ENCODE measurements at places on chromosomes 2 and 18.

DNA sequence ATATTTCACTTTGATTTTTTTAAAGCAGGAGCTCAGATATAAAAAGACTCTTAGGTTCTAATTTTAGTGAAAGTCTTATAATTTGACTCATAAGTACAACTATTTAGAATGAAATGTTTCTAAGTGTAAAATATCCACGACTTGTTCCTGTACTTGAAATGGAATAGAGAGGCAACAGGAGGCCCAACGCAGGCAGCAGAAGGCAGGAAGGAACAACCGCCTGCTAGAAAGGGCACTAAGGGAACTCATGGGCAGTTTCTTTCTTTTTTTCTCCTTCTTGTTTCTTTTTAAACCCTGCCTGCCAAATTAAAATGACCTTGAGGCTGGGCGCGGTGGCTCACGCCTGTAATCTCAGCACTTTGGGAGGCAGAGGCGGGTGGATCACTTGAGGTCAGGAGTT lies 51.0 kb downstream of the RBMS1 start:
- no peak for DNase-seq

- no peak for DNase-seq
These were observed 250.0 kb downstream of the CD226 start for GRCh38 chr18:69697689-69698088.

GRCh38 chr2:217382794-217383193 lies 522.9 kb upstream of the TNP1 start:
- no peak for DNase-seq

GRCh38 chr2:48129293-48129950 lies 223.1 kb upstream of the FBXO11 start:
- DNase-seq, result no peak

- DNase-seq, result no peak
These were observed 762.3 kb downstream of the BCL11A start for GRCh38 chr2:59791004-59791618.

- DNase-seq, result no peak
These were observed at the start of gene PLA2R1 for GRCh38 chr2:160062292-160063005. TSS of gene PLA2R1 (minus strand) at chr2:160062615. CDS start at chr2:160062403, 212 bp downstream.

DNA sequence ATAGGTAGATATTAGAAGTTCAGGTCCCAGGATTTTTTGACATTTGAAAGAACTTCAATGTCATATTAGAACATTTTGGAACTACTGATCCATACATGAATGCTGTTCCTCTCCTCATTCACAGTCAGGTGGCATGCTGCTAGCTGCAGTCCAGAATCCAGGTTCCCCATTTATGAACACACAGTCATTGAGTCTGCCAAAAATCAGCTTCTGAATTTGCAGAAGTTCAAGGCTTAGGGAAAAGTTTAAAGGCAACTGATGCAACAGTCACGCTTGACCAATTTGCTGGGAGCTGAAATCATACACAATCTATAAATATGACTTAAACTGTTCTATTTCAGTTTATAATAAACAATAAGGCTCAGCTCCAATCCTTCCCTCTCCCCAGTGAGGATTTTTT lies 17.3 kb upstream of the TTR start:
- no peak for DNase-seq

GRCh38 chr18:78926243-78926615 lies 53.4 kb upstream of the SALL3 start:
- no peak for DNase-seq

DNA sequence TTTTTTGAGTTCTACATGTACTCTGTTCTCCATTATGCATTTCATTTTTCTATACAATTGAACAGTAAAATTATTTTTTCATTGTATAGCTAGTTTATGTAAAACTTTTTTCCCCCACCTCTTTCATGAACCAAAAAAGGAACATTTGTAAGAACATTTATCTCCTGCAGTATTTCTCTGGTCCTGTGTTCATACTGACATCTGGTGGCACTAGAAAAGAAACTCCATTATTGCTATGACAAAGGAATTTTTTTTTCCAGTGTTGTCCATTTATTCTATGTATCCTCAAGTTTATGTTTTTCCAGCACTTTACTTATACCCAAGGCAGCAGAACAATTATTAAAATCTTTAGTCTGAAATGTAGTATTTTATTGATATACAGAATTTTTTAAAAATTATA lies 27.4 kb upstream of the CHAC2 start:
- DNase-seq, result no peak

GRCh38 chr2:128347701-128348539 lies 29.3 kb upstream of the HS6ST1 start:
- no peak for DNase-seq

GRCh38 chr18:28657961-28658360 lies 481.0 kb upstream of the CDH2 start:
- DNase-seq, result no peak

- no peak for DNase-seq
These were observed 195.8 kb downstream of the SATB2 start for GRCh38 chr2:199261936-199262335.

- DNase-seq, result no peak
These were observed 60.7 kb downstream of the SPTBN1 start for GRCh38 chr2:54516842-54517241.

DNA sequence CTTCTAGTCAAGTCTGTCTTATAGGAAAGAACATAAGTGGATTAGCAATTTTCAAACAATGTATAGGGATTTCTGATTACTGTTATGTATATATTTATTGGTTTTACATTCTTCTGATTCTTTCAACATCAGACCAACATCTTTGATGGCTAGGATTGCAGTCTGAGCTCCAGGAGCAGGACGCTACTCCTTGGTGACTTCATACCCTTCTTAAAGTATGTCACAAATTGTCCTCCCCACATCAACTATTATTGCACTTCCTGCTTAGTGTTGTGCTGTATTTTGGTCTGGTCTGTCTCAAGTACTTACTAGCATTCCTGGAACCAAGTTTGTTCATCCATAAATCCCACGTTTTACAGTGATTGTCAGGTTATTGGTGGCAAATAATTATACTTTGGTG lies 49.0 kb downstream of the MAP2 start:
- no peak for DNase-seq

DNA sequence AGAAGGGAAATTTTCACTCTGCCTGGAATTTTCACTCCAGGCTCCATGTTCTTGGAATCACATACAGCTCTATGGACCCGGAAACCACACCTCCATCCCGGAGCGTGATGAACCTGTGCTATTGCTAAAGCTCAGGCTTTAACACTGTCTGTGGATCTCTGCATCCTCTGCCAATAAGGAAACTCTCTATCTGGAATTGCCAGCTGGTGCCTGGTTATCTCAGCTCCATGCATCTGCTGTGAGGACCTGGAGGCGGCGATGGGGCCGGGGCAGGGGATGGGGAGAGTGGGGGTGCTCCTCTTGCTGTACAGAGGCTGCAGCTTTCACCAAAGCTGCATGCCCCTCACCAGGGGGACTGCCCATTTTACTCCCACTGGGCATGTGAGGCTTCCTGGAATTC lies 754.0 kb upstream of the SOX11 start:
- no peak for DNase-seq

DNA sequence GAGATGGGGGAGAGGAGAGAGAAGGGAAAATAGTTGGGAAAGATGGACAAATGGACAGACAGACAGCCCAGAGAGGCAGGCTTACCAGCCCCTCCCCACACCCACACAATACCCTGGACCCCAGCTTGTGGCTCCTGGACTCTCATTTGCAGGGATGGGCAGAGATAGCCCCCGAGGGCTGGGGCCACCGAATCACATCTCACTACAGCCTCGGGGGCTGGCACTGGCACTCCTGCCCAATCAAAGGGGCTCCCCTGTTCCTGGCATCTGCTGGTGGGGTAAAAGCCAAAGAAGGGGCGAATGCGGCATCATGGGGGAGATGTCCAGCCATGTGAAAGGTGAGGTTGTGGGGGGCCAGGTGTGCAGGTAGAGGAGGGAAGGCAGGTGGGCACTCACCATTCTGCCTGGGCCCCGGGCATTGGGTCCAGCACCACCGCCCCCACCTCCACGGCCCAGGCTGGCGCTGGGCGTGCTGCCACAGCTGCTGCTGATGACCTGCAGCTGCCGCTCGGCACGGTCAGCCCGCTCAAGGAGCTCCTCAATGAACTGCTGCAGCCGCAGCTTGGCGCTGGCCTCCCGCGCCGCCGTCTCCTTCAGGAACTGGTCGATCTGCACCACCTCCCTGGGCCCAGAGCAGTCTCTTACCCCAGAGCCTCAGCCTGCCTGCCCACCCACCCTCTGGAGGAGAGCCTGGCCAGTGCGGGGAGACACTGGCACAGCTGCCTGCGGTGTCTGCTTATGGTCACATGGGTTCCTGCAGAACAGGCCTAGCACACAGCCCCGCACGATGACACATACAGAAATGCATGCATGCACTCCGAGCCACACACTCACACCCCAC lies 18.0 kb downstream of the FBXO41 start:
- no peak for DNase-seq

GRCh38 chr2:32958821-32959220 lies 12.1 kb downstream of the LTBP1 start:
- DNase-seq, result no peak

DNA sequence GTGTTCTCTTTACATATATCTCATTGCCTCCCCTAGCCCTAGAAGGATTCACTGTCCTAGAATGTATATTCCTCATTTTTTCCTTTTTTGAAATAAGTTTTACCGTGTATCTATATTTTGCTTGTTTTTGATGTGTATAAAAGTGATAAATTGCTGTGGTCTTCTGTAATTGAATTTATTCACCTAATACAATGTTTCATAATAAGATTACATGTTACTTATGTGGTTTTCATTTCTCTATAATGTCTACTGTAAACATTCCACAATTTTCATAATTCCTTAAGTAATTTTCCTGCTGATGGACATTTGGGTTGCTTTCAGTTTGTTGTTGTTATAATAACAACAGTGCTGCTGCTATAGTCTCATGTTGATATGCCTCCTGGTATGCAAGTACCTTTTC lies 118.2 kb downstream of the PHLPP1 start:
- no peak for DNase-seq

DNA sequence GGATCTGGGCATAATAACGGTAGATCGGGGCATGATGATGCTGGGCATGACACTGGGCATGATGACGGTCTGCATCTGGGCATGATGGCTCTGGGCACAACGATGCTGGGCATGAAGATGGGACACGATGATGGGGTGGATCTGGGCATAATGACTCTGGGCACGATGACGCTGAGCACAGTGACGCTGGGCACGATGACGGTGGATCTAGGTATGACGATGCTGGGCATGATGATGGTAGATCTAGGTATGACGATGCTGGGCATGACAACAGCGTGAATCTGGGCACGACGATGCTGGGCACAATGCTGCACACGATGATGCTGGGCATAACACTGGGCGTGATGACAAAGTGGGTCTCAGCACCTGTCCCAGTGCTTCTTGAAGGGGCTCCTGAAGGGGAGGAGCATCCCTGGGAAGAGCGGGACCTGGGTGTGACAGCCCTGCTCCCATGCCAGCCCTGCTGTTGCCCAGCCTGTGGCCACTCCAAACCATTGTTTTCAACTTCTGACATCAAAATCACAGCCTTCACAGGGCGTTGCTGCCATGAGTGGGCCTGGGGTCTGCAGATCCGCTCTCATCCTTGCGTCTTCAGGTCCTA lies 30.4 kb upstream of the ALLC start:
- DNase-seq, result no peak

- DNase-seq, result no peak
These were observed 220.3 kb downstream of the ATAD2B start for GRCh38 chr2:23706613-23707078.

DNA sequence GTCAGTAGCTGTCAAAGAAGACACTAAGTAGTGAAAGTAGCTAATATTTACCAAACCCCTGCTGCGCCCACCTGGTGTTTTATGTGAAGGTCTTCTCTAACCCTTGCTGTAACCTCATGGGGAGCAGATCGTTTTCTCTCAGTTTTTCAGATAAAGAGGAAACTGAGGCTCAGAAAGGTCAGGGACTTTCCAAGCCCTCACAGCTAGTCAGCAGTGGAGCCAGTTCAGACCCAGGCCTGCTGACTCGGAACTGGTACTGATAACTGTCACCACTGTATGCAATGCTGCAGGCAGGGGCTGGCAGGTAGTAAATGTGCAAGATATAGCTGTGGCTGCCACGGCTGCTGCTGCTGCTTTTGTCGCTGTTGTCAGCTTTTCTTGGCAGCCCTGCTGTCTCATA lies 69.1 kb downstream of the LRRFIP1 start:
- DNase-seq, result no peak

DNA sequence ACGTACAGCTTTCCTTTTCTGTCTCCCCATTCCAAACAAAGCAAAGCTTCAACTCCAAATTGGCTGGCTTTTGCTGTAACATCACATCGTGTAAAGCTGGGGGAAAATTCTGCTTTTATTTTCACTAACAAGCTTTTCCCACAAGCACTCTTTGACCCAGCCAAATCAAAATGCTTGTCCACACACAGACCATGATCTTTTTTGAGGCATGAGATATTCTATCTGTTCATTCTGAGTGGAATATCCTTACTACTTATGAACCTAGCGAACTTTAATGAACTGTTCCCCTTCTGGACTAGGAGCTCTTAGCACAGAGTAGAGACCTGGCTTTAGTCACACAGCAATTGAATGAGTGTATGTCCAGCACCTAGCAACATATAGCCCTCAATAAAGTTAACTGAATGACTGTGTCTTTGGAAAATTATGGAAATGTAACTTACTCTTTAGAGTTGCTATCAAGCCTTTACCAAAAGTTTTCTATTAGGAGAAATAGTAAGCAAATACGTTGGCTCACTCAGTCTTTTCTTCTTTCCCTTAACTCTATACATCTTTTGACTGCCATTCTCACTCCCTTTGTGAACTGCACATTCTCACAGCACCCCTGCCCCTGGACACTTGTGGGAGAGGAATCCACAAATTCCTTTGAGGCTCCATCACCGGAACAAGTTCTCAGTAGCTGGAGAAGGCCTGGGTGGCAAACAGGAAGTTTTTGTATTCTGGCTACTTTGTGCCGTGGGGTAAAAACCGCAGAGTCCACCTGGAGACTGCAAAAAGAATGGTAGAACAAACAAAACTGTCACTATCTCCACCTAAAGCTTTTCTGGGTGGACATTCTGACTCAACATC lies 1.3 kb upstream of the UBE2E3 start:
- DNase-seq, result no peak

DNA sequence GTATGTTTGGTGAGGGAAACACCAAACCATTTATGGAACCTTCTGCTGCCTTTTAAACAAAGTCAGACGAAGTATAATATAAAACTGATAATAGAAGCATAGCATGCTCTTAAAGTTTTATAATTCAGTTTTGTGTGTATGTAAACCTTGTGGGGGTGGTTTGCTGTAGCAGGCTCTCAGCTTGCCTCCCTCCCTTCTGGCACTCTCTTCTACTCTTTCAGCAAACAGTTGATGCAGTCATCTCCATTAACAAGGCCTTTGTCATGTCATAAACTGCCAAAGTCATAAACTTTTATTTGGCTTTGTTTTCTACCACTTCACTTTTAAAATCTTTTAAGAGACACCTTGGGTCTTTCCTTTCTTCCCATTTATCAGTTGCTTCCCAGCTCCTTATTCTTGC lies 448.2 kb upstream of the SETBP1 start:
- DNase-seq, result no peak

DNA sequence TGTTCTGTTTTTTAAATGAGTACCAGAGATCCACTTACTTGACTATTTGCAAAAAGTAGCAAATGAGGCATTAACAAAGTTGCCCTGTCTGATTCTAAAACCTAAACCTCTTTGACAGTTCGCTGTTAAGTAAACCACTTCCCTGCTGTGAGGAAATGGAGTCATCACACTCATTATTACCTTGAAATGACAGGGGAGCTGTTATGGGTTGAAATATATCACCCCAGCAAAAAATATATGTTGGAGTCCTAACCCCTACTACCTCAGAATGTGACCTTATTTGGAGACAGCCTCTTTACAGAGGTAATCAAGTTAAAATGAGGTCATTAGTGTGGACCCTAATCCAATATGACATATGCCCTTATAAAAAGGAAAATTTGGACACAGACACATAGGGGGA lies 36.1 kb downstream of the DHRS9 start:
- DNase-seq, result no peak
